ENCODE measurements at places on chromosomes 16 and 17. TPM values are rescaled to one million over a fixed set of nuclear protein-coding genes. Genes with fewer than 3 reads are reported as not detected.

- DNase-seq: peak; percentile 80
Measured at GRCh38 chr16:9033125-9033830, 58.2 kb upstream of the HAPSTR1 start.

DNA sequence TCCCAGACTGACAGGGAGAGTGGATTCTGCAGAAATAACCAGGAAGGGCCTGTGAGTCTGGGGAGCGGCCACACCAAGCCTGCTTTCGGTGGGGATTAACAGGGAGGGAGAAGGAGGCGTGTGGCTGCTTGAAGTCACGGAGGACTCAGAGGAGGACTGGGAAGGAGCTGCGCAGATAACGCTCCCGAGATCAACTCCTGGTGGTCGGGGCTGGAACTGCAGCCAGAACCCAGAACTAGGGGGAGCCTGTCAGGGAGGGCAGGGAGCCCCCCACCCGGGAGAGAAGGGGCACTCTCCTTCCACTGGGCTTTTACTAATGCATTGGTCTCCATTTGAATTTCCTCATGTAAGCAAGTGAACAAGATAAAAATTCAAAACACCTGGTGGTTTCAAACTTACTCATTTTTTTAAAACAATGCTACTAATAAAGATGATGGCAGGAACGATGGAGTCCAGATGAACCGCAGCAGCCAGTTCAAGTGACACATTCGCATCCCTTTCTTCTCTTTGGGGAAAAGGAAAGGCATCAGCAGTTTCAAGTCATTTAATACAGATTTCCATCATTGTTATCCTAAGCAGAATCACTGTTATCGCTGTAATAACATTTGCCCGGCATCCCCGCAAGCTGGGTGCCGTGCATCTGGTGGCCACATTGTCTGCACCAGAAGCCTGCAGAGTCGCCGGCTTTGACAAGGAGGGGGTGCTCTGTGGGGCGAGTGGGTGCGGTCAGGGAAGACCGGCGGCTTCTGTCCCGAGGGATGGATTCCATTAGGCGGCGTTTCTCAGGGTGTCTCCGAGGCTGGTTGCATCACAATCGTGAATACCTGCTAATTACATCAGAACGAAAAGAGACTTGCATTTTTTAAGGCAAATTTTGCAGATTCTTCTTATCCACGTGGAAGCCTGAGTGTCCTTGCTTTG lies 183.0 kb downstream of the FOXL1 start:
- DNase-seq: peak; percentile 58

Gene ABCC12
- total RNA-seq: 14.2 TPM

DNA sequence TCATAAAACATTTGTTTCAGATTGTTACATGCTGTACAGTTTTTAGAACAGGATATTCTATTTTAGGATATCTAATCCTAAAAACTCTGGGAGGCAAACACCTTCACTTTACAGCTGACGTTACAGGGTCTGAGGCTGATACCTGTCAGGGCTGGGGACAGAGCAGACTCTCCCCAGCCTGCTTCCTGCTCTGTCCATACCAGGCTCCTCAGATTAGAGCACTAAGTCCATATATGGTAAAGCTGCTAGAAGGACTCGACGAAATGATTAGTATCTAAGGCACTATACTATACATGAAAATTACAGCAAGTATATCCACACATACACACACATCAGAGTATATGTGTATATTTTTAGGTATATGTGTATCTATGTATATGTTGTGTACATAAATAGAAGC lies 125.2 kb downstream of the ZFHX3 start:
- DNase-seq: no peak

Gene JMJD8
- total RNA-seq: 84.2 TPM

Gene MYH1
- 0.47 TPM for total RNA-seq

DNA sequence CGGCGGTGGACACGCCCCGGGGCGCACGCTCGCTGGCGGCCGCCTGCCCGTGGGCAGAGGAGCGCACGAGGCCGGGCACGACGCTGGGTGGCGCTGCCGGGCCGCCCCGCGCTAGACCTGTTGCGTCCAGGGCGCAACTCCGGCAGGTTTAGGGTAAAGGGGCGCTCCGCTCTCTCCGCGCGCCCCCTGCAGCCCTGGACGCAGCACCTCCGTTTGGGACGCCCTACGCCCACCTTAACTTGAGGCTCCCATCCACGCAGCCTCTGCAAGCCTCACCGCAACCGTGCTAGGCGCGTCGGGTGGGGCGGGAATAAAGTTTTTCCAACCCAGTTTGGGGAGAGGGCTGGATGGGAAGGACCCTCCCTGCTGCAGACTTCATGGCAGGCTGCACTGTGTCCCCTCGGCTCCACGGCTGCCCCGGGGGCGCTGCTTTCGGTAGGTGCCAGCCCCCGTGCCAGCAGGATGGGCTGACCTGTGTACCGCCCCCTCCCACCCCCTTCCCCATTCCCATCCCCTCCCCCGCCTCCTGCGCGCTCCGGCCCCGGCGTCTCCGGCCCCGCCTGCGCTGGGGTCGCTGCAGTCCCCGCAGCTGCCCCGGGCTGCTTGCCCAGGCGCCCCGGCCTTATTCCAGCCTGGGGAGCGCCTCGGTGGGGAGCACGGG lies at the start of gene SYT17:
Gene SYT17, plus strand, starts transcription at position 531 of the 661 bp plus-strand sequence. CDS start 407 bp downstream, outside the sequence.
- peak; percentile 58 for DNase-seq

Gene DNAH17
- total RNA-seq: 57.6 TPM
